Fibroblast of pulmonary artery (primary cell): ENCODE measurements at places on chromosomes 6 and 20.

GRCh38 chr6:14717307-14717706 lies 528.6 kb upstream of the JARID2 start:
- DNase-seq = no peak

- DNase-seq = no peak
These were observed 51.7 kb downstream of the CNKSR3 start for GRCh38 chr6:154458565-154459470.

DNA sequence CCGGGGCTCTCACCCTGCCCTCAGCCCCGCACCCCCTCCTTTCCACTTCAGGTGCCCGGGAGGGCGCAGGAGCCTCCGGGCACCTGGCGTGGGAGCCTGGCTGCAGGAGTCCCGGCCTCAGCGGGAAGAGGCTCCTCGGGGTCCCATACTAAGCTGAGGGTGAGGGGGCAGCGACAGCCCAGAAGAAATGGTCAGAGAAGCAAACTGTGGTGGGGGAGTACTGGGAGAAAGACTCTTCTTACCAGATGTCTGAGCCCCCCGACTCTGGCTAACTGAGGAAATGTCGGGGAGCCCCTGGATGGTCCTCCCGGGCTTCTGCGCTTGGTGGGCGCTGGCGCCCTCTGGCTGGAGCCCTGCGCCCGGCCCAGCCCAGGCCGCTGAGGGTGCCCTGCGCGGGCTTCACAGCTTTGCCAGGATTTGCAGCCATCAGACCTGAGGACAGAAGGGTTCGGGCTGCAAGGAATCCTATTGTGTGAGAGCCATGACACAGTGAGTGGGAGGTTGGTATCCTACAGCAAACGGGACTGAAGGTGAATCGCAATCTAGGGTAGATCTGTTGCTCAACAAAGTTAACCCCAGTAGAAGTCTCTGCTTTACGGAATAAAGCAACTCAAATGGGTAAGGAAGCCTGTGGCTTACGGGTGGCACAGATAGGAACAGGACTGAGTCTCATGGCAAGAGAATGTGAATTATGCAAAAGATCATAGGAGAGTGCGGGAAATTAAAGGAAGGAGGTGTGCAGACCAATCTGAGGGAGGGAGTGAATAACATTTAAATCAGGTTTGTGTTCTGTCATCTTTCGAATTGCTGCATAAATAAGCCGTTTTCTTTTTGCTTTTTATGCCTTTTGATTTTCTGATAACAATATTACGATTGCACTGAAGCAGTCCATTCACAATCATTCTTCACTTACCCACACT lies 639 bp upstream of the RCAN2 start:
- DNase-seq = peak; percentile 3

GRCh38 chr6:26754212-26754611 lies 94.7 kb upstream of the ZNF322 start:
- DNase-seq = no peak

GRCh38 chr20:18390201-18390600 lies 76.6 kb downstream of the DZANK1 start:
- DNase-seq = peak; percentile 7

DNA sequence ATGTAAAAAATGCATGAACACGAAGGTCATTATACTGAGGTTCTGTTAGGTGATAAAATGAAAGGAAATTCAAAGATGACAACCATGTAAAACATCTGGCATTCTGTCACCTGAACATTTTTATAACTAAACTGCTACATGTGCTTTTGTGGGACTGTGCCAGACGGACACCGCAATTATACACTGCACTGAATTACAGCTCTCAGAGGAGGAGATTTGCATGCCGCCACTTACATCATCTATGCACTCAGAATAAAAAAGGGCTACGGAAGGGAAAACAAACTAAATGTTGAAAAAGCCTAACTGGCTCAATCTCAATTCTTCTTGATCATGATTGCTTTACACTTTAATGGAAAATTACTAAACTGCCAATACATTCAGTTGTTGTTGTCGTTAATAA lies 614.0 kb upstream of the EYS start:
- DNase-seq = no peak

DNA sequence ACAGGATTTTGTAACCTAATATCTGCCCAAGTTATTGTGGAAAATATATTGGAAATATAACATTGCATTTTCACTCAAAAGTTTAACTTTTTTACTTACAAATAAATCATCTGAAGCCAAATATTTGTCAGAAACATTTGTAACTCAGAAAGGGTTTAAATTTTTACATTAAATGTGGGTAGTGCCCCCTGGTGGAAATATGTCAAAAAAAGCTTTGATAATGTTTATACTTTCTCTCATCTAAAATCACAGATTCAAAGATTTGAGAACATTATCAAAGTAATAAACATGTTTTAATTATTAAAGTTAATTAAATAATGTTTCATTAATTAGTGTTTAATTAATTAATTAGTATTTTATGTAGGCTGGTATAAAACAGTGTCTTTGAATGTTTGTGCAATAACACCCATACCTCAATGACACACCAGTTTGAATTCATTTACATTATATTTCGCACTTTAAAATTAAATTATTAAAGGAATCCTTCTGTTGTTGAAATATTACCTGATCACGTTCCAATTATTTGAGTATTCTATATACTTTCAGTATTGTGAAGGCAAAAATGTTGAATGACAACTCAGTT lies 320.1 kb upstream of the FKBP1C start:
- DNase-seq = peak; percentile 0

DNA sequence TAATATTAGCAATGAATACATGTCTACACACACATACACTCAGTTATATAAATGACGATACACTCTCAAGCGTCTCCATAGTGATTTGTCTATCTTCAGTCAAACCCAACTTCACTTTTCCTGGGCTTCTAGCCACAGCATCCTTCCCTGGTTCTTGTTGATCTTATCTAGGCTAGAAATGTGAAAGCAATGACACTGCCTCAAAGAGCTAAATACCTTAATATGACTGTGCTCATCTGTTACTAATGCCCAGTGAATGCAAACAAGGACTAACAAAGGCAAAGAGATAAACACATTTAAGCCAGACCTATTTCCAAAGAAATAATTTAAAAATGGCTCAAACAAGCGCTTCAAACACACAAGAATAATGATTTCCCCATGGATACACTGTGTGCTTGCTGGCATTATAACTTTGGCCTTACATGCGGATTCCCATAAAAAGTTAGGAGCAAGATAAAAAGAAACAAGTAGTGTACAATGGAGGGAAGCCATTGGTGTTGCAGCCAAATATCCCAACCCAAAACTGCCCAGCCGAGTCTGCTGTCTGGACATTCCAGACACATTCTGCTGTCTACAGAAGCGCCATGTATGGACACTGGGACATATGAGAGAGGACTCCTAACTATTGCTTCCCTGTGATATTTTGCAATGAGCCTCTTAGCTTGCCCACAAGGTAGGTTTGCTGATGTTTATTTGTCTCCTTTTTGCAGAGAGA lies 19.5 kb upstream of the DAAM2 start:
- no peak for DNase-seq

GRCh38 chr20:36818861-36819260 lies 45.3 kb upstream of the DSN1 start:
- no peak for DNase-seq

- DNase-seq = peak; percentile 9
These were observed 232.9 kb downstream of the EPM2A start for GRCh38 chr6:145502416-145502815.

DNA sequence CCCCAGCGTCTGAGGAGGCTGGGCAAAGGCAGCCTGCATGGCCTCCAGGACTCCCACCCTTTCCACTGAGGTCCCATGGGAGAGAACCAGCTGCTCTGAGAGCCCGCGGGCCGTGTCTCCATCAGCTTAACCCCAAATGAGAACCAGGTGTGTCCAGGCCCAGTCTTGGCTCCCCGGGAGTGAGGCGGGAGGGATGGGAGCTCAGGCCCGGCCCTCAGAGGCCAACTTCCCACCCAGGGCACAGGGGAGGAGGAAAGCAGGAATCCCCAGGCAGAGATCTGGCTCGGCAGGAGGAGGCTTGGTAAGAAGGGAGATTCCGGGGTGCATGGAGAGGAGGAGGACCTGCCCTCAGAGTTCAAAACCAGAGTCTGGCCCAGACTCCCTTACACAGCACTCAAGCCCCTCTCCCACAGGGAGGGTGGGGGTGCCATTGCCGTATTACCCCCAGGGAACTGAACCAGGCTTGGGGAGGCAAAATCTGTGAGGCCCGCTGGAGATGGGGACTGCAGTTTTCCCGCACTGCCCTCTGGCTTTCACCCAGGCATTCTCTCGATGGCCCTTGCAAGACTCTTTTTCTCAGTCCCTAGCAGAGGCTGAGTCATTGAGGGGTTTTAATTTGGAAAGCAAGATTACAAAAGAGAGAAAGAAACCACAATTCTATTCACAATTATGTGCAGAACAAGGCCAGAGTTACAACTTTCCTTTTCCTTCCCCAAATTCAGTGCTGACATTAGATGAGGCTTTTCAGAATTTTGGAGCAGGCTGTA lies 17.1 kb downstream of the FOXF2 start:
- DNase-seq = no peak

GRCh38 chr6:45293306-45293705 lies 34.8 kb upstream of the RUNX2 start:
- no peak for DNase-seq

DNA sequence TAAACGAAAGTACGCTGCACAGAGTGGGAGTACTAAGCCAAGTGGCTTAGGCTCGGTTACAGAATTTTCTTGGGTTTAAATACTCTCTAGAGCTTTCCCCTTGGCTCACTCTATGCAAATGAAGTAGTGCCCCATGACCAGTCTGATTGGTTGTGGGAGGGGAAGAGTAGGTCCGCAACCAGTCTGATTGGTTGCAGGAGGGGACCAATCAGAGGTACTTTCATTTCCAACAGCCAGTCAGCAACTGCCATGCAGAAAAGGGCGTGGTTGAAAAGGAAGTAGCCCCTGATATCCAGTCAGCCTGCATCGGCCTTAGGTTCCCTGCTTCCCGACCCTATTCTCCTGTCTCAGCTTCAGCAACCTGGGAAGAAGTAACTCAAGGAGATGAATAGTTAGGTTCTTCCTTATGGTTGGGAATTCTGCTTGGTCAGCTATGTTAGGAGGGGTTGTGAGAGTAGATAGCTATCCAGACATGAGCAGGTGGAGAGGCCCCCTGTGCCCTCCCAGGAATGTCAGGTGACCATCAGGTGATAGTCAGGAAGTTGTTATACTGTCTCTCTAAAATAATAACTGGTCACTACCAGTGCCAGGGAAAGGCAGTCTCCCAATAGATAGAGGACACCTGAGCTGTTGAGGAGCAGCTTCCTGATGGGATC lies 57.4 kb downstream of the FARS2 start:
- DNase-seq = no peak

DNA sequence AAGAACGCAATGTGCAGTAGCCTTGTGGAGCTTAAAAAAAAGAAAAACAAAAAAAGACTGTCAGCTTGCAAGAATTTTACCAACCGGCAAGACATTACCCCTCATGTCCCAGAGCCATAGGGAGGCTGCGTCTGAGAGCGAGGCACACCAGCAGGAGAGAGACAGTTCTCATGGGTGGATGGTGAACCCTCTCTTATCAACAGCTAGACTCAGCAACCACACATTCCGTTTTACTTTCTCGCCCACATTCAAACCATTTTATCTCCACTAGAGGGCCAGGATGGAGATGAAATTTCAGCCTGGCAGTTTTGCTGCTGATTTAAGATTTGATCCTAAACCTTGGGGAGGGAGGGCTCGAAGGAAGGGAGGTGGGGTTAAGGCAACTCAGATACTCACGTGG lies 247.0 kb downstream of the ATXN1 start:
- DNase-seq = peak; percentile 82

DNA sequence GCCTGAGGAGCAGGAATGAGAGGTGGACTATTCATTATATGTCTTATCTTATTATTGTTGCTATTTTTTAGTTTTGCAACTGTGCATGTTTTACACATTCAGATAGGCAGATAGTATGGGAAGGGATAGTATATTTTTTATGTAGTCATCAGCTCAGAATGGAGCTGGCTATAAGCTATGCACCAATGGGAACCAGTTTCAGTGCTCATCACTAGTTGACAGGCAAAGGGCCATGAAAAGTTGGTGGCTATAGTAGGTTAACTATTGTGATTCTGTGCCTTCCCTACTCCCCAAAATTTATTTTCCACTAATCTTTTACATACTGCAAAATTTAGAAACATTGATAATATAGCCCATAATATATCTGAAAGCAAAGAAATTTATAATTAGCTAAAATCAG lies 5.3 kb upstream of the UBD start:
- DNase-seq = no peak

GRCh38 chr6:116528780-116529179 lies 16.7 kb downstream of the TRAPPC3L start:
- DNase-seq = peak; percentile 59

DNA sequence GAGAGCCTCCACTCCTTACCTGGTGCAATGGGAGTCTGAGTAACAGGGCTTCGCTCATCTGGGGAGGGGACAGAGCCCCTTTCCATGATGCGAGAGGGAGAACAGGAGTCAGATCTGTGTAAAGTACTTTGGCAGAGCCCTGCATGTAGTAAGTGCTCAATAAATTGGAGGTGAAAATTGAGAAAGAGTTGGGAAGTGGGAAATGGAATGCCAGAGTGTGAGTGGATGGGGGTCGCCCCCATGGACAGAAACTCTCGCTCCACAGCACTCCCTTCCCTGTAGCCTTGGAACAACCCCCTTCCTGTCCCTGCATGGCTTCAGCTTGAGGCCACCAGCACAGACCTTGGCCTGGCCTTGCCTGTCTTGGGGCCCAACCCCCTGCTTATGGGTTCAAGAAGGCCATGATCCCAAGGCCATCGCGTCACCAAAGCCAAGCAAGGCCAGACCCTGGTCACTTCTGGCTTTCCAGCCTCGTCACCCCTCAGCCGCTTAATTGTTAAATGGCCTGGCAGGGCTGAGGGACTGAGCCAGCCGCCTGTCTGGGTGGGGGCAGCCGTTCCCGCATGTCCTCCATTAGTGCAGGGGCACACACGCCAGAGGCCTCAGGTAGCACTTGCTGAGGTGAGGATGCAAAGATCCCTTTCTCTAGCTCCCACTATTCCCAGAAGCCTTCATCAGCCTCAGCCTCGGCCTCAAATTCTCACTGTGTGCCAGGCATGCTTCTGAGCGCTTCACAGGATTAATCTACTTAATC lies 93.7 kb upstream of the PTPN1 start:
- DNase-seq = no peak

GRCh38 chr20:35238170-35238569 lies 11.7 kb downstream of the MMP24 start:
- no peak for DNase-seq

- DNase-seq = no peak
These were observed 206.8 kb upstream of the FOXQ1 start for GRCh38 chr6:1104988-1105670.

- no peak for DNase-seq
These were observed 149.4 kb downstream of the SMOC2 start for GRCh38 chr6:168590406-168590805.

- DNase-seq = no peak
These were observed 142.7 kb downstream of the TENT5A start for GRCh38 chr6:81609736-81610135.
